Hematopoietic multipotent progenitor cell treated with erythropoietin and hydrocortisone succinate and interleukin-3 and kit ligand, for 8 days (in vitro differentiated cells): ENCODE measurements at places on chromosomes 3 and 15.

- no peak for DNase-seq
Measured at GRCh38 chr3:9201955-9202354, 47.5 kb downstream of the SRGAP3 start.

GRCh38 chr3:13095408-13095937 lies 22.2 kb upstream of the IQSEC1 start:
- DNase-seq = peak; percentile 9

DNA sequence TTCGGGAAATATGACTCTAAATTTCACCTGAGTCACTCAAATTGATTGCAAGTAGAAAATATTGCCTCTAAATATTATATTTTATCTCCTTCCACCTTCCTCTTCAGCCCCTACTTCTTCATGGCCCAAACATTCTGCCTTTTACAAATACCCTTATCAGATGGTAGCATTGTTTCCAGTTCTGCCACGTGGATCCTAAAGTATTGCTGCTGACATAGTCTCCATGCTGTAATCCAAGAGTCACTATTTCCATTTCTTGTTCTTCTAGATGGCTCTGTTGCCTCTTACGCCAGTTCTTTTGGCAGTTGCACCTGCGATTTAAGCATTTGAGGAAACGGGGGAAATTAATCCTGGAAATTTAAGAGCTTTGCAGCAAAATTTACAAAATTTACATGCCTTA lies 13.6 kb downstream of the LMOD3 start:
- peak; percentile 68 for DNase-seq

- DNase-seq = no peak
Measured at GRCh38 chr3:122727294-122727693, 46.7 kb downstream of the PARP14 start.

GRCh38 chr3:139309061-139309591 lies 34.7 kb upstream of the MRPS22 start:
- DNase-seq = no peak

GRCh38 chr15:32831485-32831884 lies 113.7 kb downstream of the GREM1 start:
- no peak for DNase-seq

DNA sequence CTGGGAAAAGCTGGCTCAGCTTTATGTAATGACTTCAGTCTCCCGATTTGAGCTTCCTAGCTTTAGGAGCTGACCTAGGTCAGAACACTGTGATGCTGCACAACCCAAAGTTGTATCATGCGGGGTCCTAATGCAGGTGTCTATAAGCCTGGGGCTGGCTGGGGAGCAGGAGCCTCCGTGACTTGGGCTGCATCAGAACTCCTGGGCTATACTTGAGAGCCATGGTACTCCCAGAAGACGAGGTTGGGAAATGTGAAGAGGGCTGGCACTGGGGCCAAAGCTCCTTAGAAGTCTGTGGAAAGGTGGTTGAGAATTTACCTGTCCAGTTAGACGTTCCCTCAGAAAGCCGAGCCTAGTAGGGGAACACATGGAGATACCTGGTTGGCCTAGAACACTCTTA lies 57.0 kb downstream of the BSN start:
- DNase-seq = no peak

DNA sequence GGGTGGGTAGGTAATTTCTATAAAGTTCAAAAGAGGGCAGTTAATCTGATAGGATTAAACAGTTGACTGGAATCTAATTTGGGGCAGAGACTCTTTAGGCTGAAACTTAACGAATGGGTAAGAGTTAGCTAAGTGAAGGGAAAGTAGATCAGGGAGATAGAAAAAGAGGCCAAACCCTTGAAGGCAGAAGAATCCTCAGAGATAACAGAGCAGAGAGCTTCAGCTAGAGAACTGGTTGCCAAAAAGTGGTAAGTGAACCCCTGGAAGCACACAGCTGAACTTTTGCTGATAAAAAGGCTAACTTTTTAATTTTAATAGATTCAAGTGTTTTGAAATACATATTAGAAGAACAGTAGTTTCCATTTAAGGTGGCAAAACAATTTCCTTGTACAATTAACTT lies 99.2 kb downstream of the FHIT start:
- DNase-seq = peak; percentile 94

DNA sequence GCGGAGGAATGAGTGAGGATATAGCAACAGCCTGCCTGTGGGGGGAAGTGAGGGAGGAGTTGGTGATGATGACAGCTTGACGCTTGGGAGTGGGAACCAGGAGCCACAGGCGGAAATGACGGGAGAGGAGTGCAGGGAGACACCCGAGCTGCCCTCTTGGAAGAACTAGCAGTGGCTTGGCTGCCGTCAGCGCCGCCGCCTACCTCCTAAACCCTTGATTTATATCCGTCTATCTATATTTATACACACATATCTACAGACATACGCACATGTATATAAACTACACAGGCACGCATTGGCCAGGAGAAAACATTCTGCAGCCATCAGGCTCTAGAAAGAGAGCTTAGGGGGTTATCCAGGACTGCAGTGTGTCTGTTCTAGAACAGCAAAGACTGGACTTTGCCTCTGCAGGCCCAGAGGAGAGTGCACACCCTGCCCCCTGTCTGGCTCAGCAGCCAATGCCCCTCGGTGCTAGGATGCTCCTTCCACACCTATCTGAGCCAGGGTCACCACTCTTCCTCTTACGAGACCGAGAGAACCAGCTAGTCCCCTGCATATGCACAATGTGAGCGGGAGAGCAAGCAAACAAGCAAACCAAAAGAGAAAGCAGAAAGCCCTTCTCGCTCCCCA lies 45.3 kb upstream of the MAGEF1 start:
- DNase-seq = no peak

GRCh38 chr3:38805765-38806386 lies 10.1 kb downstream of the SCN10A start:
- peak; percentile 81 for DNase-seq

DNA sequence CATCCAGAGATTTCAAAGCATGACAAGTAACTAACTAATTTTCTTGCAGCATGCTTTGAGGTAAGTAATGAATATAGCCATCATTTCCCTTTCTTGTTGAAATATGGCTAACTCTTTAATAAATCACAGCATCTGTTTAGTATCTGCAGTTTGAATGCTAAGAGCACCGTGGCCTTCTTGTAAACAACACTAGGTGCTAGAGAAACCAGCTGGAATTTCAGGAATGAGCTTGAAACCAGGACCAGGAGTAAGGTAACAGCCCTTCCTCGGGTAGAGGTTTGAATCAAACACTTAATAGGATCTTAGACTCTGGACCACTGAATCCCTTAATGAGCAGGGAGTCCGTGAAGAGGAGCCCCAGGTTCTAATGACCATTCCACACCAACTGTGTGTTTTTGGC lies 13.6 kb downstream of the CALML4 start:
- DNase-seq = no peak

DNA sequence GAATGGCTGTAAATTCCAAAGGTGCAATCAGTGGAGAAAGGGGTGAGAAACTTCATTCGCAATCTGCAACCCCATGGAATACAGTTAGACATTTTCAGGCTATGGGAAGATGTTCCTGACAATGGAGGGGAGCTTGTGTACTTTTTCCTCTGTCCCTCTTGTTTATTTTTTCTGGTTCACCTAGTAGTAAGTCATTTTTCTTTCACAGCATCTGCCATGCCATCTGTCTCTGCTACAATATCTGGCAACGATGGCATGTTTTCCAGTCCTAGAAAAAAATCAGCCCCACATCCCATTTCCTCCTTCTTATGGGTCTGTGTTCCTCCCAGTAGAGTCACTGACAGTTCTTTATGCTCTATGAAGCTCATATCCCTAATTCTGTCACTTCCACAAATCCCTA lies 76.0 kb downstream of the SSR3 start:
- no peak for DNase-seq

DNA sequence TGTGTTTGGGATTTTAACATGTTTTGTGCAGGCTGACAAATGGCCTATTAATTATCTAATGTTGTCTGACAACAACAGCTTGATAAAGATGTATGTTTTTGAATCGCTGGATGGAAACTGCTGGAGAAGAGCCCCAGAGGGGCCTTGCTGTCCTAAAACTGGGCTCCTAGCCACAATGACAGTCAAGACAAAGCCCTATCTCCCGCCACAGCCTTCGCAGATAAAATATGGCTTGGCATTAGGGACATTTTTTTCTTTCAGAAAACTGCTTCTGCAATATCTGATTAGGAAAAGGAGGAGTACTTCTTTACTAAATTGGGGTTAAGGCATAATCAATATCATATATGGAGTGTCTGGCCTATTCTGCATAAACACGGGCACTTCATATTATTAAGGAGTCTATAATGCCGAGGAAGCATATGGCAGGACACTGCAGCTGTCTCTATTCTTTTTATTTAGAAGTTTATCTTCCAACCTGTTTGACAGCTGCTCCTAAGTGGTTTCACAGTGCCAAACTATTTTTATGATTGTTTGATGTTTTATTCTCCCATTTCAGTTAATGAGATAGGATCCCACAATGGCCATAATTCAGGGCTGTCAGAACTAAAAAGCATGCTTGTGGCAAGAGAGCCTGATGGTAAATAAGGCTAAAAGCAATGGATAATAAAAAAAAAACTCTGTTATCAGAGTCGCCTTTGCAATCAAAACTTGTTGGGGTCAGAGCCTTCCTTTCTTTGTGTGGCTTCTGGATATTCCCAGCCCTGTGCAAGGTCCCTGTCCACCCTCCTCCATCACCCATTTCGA lies 210.1 kb downstream of the MECOM start:
- peak; percentile 97 for DNase-seq

GRCh38 chr3:180575571-180575970 lies 26.4 kb upstream of the TTC14 start:
- DNase-seq = no peak

DNA sequence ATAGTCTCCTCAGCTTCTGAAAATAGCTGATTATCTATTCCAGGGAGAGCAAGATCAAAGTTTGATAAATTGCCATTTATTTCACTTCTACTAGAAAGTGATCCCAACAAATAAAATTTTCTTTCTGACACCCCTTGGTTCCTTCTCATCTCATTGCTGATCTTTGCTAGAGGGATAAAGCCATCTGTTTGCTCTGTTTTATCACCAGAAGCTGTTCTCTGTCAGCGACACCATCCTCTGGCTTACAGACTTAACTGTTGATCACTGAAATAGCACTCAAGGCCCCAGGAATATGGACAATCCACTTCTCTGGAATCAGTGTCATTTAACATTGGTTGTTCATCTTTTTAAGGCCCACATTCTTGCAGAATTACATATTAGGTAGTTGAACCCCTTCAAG lies 219.0 kb downstream of the LSAMP start:
- no peak for DNase-seq

- peak; percentile 88 for DNase-seq
Measured at GRCh38 chr3:46946856-46947545, 29.5 kb downstream of the CCDC12 start.

- DNase-seq = no peak
Measured at GRCh38 chr15:66815318-66815717, 113.3 kb downstream of the SMAD6 start.

DNA sequence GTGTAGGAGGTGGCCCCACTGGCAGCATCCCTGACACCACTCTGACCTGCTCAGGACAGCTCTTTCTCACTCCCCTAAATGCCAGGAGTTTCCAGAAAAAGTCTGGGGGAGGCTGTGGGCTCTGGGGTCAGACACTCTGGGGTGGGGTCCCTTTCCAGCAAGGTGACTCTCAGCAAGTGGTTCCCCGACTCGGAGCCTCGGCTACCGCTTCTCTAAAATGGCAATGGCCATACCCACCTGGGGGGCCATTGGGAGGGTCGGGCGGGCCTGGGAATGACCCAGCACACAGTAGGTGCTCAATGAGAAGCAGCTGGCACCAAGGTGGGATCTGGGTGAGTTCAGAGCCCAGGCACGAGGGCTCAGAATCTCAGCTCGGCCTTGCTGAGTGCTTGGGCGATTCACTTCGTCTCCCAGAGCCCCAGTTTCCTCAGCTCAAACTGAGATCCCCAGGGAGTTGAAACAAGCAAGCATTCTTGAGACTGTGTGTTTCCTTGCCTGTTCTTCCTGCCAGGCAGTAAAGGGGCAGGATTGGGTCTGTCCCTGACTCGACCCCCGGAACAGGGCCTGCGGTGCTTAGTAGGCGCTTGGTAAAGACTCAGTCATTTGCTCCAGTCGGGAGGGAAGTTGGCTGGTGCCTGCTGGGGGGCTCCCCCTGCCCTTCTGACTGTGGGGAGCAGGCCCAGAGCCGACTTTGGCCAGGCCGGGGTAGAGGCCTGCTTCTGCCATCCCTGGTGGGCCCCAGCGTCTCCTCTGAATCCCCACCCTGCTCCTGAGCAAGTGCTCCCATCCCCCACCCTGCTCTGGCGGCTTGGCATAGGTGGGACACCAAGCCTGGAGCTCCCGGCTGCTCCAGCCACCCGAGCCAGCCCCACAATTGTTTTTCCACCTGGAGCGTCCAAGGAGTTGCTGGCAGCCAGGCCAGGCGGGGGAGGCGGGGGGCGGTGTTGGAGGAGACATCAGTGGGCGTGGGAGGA lies 32.9 kb upstream of the FBLN2 start:
- DNase-seq = no peak

- DNase-seq = peak; percentile 9
Measured at GRCh38 chr3:22713936-22714335, 489.2 kb upstream of the UBE2E2 start.

- DNase-seq = peak; percentile 34
Measured at GRCh38 chr3:155664925-155665695, 79.8 kb downstream of the PLCH1 start.

DNA sequence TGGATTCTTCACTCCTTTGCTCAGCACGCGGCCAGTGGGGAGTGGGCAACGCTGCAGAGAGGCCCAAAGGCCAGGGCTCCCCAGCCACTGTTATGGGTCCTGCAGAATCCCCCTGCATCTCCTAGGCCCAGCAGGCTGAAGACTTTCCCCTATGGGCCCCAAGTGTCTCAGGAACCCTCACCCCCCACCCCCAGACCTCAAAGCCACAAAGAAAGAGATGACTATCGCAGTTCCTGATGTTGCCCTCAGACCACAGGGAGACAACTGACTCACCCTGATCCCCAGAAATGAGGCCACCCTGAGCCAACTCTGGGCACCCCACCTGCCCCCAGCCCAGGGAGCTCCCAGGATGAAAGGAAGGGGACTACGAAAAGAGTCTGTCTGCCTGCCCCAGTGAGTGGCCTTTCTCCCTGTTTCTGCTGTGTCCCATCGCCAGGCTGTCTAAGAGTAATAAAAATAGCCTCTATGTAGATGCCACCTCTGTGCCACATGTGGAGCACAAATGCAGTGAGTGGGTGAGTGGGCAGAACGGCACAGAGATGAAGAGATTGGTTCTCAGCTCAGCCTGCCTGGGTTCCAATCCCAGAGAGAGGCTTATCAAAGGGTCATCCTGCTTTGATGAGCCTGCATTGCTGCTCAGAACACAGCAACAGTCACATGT lies 283.0 kb downstream of the UACA start:
- DNase-seq = peak; percentile 62

- no peak for DNase-seq
Measured at GRCh38 chr3:177470197-177470941, 273.1 kb upstream of the TBL1XR1 start.

DNA sequence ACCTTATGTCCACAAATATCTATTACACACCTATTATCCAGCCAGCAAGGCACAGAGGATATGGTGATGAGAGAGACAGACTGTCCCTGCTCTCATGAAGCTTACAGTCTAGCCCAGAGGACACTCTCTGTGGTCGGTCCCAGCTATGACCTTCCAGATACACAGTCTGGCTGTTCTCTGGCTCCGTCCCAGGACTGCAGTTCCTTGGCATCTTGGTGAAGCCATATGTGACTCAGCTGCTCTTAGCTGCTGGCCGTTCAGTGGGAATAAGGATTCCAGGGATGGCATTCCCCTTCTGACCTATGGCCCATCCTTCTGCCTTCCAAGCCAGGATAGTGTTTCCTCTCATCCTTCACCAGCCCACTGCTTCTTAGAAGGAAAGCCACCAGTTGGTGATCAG lies 30.8 kb downstream of the MEX3B start:
- DNase-seq = no peak
